ENCODE measurements at places on chromosomes 1 and 21.

- DNase-seq = no peak
Observed at GRCh38 chr21:40569357-40569756, 277.6 kb downstream of the DSCAM start.

DNA sequence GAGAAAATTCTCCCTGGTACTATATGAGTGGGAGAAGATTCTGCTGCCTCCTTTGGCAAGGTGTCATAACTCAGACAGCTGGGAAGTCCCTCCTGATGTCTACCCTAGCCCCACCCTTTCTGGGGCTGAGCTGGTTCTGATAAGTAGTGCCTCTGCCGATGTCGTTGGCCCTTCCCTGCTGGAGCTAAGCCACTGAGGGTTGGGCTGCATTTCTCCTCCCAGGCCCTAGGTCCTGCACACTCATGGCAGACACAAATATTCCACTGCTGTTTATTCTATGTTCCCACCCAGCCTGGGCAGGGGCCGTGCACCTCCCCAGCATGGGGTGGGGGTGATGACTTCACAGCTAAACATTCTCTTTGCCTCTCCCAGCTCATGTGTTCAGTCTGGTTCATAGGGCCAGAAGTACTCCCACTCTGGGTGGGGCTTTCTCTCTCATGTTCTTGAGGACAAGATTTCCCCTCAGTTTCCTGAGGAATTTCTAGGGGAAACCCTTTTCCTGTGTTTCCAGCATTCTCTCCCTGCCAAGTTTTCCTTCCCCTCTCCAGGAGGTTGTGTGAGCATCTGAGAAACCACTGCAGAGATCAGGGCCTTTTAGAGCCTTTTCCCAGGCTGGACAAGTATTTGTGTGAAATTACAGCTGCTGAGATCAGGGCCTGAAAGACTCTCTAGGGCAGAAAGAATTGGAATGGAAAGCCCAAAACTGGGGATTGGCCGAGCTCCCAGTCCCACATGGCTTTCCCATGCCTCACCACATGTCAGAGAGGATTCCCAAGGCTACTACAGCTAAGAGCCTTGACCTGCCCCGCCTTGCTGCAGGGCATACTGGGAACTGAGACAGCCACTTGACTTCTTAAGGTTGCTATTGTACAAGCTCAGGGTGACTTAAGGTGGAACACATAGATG, 66.2 kb downstream of the ATP2B4 start:
- no peak for DNase-seq

- no peak for DNase-seq
Observed at GRCh38 chr1:5950994-5951785, 41.0 kb downstream of the NPHP4 start.

DNA sequence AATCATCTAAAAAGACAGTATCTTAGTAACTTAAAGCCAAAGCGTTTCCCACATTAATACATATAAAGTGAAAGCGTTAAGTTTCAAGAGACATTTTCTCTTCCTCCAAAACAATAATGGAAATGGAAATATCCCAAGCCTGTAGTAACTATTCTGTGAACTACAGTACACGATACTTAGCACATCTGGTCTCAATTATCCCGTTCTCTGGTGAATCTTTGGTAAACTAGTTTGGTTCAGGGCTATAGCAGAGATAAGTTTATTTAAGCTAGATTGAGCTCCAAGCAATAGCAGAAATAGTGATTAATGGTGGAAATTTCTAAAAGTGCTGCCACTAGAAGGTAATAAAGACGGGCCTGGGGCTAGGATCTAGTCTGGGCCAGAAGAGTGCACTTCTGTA, 55.2 kb downstream of the PCNX2 start:
- DNase-seq = no peak
